Placental pericyte (primary cell): ENCODE measurements at places on chromosomes 7 and 10. TPM values are rescaled to one million over a fixed set of nuclear protein-coding genes. Genes with fewer than 3 reads are reported as not detected.

Gene RAB11FIP2
- 21.4 and 26.9 TPM in 2 replicates for total RNA-seq

Gene NRP1
- 205 and 421 TPM in 2 replicates for total RNA-seq

Gene KLF14
- 0.14 and 0.22 TPM in 2 replicates for total RNA-seq

Gene TAS2R4
- total RNA-seq, result 0.86 and 0.88 TPM in 2 replicates

Gene ADCY1
- 0.22 and 0.29 TPM in 2 replicates for total RNA-seq

Gene OPN4
- not detected in 2 replicates for total RNA-seq

Gene LFNG
- 0.88 and 6.9 TPM in 2 replicates for total RNA-seq

Gene RNF133
- 0.43 and 0.44 TPM in 2 replicates for total RNA-seq

Gene USP54
- 9.7 and 15.1 TPM in 2 replicates for total RNA-seq

Gene PDE6C
- not detected in 2 replicates for total RNA-seq

Gene AKR1C4
- not detected in 2 replicates for total RNA-seq

Gene VIPR2
- total RNA-seq, result not detected in 2 replicates

Gene THSD7A
- total RNA-seq, result 0.44 and 1.0 TPM in 2 replicates

Gene OPN1SW
- not detected in 2 replicates for total RNA-seq

Gene SVIL
- 12.9 and 67.6 TPM in 2 replicates for total RNA-seq

Gene GIMAP2
- total RNA-seq, result 0.66 and 0.72 TPM in 2 replicates

Gene CTTNBP2
- total RNA-seq, result 2.4 TPM in 1 of 2 replicates, not detected in the other

Gene SLC26A3
- not detected in 2 replicates for total RNA-seq

Gene DNAH11
- total RNA-seq, result under 0.01 TPM in 1 of 2 replicates, not detected in the other

Gene WEE2
- total RNA-seq, result not detected in 2 replicates

Gene MTERF1
- 7.2 and 11.0 TPM in 2 replicates for total RNA-seq

Gene SMO
- 1.3 and 4.2 TPM in 2 replicates for total RNA-seq

Gene CLDN4
- 0.22 TPM in 1 of 2 replicates, not detected in the other for total RNA-seq

Gene NPSR1
- not detected in 2 replicates for total RNA-seq

Gene CYP3A5
- under 0.01 and 0.72 TPM in 2 replicates for total RNA-seq

Gene SNX10
- total RNA-seq, result 0.22 and 0.72 TPM in 2 replicates

Gene CARD11
- 0.88 and 1.0 TPM in 2 replicates for total RNA-seq

Gene AVPI1
- 18.2 and 55.8 TPM in 2 replicates for total RNA-seq

Gene CYP26C1
- total RNA-seq, result 0.14 TPM in 1 of 2 replicates, not detected in the other

Gene SAMD9
- total RNA-seq, result 8.8 and 35.1 TPM in 2 replicates

Gene HMX2
- not detected in 2 replicates for total RNA-seq

Gene KEL
- not detected in 2 replicates for total RNA-seq

Gene NOS3
- 4.6 and 4.7 TPM in 2 replicates for total RNA-seq

Gene HOXA3
- 2.3 TPM in 1 of 2 replicates, not detected in the other for total RNA-seq

Gene FGFBP3
- 0.29 and 0.66 TPM in 2 replicates for total RNA-seq

Gene MMRN2
- 0.88 and 2.0 TPM in 2 replicates for total RNA-seq

Gene EBLN1
- not detected in 2 replicates for total RNA-seq

Gene SLC26A5
- not detected in 2 replicates for total RNA-seq

Gene CALML3
- total RNA-seq, result not detected in 2 replicates

Gene STRIP2
- total RNA-seq, result 4.8 and 8.7 TPM in 2 replicates

Gene VWDE
- total RNA-seq, result 0.14 TPM in 1 of 2 replicates, not detected in the other

Gene METTL27
- total RNA-seq, result 1.1 and 2.4 TPM in 2 replicates
